Activated naive CD4-positive, alpha-beta T cell (primary cell): ENCODE measurements at places on chromosomes 3 and 15.

GRCh38 chr15:29139540-29140459, 129.8 kb downstream of the NSMCE3 start:
- DNase-seq = peak; percentile 33

GRCh38 chr3:11482021-11482420, 161.7 kb downstream of the VGLL4 start:
- no peak for DNase-seq

DNA sequence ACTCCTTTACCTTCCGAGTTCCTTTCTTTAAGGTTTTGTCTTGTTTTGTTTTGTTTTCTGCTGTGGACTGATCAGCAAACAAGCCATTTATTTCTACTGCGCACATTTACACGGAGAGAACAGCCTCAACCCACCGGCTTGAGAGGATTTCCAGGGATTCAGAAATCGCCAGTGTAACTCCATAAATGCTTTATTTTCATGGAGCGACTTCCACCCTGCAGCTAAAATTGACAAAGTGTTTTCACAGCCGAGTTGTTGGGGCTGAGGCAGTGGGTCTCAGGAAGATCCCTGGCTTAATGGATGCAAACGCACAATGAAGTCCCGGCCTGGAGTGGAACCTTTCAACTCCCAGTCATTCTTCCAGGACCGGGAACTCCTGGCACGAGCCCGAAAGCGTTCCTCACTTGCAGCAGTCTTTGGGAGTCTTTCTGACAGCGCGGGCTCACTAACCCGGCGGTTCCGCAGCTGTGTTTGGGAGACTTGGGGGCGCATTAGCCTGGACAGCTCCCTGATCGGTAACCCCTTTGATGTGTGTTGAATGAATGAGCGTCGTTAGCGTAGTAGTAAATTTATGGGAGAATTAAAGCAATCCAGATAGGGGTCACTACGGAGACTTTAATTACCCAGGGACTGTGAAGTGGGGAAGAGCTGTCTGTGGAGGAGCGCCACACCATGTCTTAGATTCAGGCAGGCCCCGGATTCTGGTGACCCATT, 785 bp upstream of the MYRIP start:
- no peak for DNase-seq

GRCh38 chr15:99995543-99995942, 262.3 kb upstream of the LYSMD4 start:
- DNase-seq = no peak

GRCh38 chr15:91912336-91912735, 58.8 kb downstream of the SLCO3A1 start:
- DNase-seq = no peak
